Ureter (tissue), 1 donor: ENCODE measurements at places on chromosomes 4 and X.
A peak's percentile ranks its signal among the peaks of the same experiment; 100 is the strongest.

DNA sequence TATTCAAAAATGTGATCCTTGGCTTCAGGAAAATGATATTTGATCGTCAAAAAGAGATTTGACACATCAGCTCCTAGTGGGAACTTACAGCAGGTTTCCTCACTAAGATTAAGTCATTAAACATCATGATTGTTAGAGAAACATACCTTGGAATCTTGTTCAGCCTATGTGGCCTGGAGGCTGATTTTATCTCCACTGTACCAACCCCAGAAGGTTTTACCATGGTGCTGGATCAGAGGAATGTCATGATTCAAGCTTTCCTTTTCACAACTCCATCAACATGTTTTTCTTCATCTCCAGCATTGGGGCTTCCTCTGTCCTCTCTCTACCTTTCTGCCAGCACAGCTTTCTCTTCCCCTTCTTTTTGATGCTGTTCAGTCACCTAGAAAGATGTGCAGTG, 68.4 kb upstream of the MID1IP1 start:
- no peak for DNase-seq

- DNase-seq: no peak
These were observed 96.2 kb downstream of the UGT8 start for GRCh38 chr4:114694770-114695169.

DNA sequence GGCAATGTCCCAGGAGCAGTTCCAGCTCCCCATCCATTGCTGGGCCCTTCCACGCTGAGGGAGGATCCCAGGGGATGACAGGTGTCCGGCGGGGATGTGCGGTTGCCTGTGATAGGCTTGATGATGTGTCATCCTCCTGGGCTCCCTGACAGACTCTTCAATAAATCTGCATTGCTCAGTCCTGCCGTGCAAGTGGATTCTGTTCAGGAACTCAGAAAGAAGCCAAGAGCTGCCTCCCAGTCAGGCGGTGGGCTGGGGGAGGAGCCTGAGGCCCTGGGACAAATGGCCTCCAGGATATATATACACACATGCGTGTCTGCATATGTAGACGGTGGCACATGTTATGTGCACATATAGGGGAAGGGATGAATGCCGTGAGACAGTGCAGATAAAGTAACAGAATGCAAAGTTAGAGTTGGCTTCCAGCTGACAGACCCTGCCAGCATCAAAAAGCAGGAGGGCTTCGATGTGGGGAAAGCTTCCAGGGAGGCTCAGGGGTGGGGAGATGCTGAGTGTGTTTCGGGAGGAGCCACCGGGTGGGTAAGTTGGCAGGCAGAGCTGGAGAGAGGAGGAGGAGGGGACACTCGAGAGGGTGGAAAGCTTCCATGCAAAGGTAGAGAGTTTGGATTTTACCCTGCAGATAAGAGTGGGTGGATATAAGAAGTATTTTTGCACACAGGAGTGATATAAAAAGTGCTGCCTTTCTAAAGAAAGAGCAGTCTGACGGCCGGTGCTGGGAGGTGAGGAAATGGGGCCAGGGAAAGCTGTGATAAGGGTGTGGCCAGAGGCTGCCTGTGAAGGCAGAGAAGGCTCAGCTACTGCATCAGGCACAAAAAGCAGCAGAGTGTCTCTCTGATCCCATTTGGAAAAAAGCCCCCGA, 28.5 kb upstream of the CRMP1 start:
- no peak for DNase-seq

DNA sequence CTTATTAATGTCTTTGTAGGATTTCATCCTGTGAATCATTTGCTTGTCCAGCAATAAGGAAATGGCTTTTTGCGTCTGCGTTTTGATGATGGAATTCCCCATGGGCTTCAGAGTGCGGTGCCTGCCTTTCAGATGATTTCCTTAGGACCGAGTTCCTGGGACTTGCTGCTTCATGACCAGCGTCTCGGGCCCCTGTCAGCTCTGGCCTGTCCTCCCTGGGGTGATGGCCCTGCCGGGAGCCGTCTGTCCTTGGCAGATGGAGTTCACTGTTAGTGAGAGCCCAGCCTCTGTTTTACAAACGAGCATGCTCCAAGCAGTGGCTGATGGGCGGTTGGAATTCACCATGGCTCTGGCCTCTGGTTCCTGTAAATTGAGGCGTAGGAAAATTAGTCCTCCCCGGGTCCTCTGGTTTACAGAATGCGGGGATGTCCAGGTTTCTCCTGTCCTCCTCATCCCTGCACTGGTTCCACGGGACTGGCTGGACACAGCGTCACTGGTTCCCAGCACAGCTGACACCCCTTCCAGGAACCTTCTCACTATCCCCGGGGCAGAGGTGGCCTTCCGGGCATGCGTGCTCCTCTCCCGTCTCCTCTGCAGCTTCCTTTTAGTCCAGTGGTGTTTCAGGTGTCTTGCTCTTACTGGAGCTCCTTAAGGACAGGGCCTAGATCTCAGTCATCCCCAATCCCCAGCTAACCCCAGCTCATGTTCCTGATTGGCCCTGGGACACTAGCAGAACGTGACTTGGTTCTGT, 34.9 kb downstream of the TBC1D14 start:
- DNase-seq: no peak

GRCh38 chrX:64204701-64205440, 637 bp downstream of the AMER1 start:
- peak; percentile 44 for DNase-seq

- DNase-seq: no peak
These were observed 799.5 kb downstream of the RPA4 start for GRCh38 chrX:97682991-97683840.

GRCh38 chr4:37909332-37910090, 18.6 kb downstream of the TBC1D1 start:
- no peak for DNase-seq
